ENCODE measurements at places on chromosomes 6 and 20. TPM values are rescaled to one million over a fixed set of nuclear protein-coding genes. Genes with fewer than 3 reads are reported as not detected.

Gene OTOR
- polyA plus RNA-seq: not detected

Gene MYLK2
- not detected for polyA plus RNA-seq

DNA sequence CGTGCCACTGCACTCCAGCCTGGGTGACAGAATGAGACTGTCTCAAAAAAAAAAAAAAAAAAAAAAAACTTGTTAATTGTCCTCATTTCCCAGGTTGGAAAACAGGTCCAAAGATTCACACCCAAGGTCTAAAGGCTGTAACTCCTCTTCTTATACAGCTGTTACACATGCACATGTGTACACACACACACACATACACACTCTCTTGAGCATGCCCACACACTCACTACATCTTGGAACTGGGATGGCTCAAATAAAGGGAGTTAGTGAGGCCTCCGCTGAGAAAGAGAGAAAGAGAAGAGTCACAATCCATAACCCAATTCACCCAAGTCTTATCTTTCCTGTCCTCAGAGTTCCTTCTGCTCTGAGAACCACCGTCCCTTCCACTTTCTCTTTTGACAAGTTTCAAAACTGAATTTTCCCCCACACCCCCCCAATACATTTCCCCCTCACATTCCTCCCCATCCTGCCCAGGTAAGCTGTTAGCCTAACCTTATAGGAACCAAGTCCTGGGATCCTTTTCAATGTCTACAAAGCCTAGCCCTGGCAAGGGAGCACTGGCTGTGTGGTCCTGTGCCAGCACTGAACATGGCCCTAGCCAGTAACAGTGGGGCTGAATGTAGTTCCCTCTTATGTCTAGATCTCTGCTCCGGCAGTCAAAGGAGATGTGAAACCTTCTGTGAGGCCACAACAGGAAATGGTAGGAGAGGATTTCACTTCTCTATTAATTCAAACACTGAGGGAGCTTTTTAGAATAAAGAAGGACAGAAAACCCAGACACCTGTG is 3.2 kb upstream of the HLA-DMB start:
- H3K4me3 ChIP-seq: no peak overlapping the region
- H3K27me3 ChIP-seq: no peaks in the 10 kb centered on the region
- no peak for DNase-seq
- H3K27ac ChIP-seq: peak overlapping the region; percentile 33
- peaks cover 6% of the 10 kb centered on the region for H3K4me1 ChIP-seq

DNA sequence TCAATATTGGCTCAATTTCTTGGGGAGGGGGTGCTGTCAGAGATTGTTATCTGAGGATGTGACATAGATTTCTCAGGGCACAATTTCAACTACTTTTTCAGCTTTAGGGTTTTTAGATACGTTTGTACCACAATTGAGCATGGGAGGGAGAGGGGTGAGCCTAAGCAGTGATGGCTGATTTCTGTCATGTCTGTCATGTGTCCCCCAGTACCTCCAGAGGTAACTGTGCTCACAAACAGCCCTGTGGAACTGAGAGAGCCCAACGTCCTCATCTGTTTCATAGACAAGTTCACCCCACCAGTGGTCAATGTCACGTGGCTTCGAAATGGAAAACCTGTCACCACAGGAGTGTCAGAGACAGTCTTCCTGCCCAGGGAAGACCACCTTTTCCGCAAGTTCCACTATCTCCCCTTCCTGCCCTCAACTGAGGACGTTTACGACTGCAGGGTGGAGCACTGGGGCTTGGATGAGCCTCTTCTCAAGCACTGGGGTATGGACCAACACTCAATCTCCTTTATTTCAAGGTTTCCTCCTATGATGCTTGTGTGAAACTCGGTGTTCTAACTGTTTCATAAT is 3.4 kb downstream of the HLA-DRA start:
- H3K27ac ChIP-seq: no peak overlapping the region
- H3K36me3 ChIP-seq: no peaks in the 10 kb centered on the region
- H3K4me3 ChIP-seq: no peak overlapping the region
- no peaks in the 10 kb centered on the region for H3K27me3 ChIP-seq
- DNase-seq: no peak

GRCh38 chr6:130827247-130828149 is at the start of gene SMLR1:
Gene SMLR1, plus strand, starts transcription at chr6:130827406. Its CDS starts 8 bp downstream, at chr6:130827414.
- no peak within 1 kb of the TSS for H3K4me3 ChIP-seq
- no peak within 1 kb of the TSS for H3K27ac ChIP-seq
- H3K27me3 ChIP-seq: no peaks in the 10 kb centered on the region
- no peaks in the 10 kb centered on the region for H3K36me3 ChIP-seq
- H3K4me1 ChIP-seq: no peaks in the 10 kb centered on the region

DNA sequence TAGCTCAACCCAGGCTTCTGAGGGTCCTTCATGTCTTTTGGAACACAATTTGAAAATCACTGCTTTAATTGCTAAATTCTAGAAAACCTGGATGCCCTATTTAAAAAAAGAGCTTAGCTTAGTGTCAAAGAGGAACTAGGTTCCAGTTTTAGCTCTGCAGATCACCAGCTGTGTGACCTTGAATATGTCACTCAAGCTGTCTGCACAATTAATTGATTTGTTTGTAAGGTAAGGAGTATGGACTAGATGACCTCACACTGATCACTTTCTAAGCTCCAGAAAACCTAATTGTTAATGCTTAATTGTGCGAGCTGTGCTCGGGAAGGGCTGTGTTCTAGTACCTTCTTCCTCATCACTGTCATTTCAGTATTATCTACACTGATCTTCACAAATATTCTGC is 26.2 kb downstream of the UTRN start:
- no peak overlapping the region for H3K4me3 ChIP-seq
- H3K4me1 ChIP-seq: no peaks in the 10 kb centered on the region
- no peak overlapping the region for H3K27ac ChIP-seq
- no peak for DNase-seq
- H3K27me3 ChIP-seq: no peaks in the 10 kb centered on the region
